ENCODE measurements at places on chromosomes 7 and 10.

DNA sequence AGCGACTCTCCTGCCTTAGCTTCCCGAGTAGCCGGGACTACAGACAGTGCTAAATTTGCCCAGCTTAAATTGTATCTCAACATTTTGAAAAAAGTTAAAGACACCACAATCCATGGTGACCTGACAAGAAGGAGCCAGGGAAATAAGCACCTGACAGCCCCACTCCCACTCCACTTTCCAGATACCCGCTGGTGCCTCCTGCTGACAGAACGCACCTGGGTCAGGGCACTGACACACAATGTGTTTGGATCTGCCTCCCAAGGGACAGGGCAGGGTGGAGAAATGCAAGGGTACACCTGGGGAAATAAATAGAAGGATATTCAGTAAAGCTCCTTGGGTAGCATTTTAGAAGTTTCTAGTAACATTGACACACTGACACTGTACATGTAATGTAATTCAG is 58.9 kb upstream of the OPN4 start:
- no peak for DNase-seq

GRCh38 chr7:35584990-35585389 is 109.9 kb downstream of the HERPUD2 start:
- DNase-seq, result no peak

- DNase-seq, result no peak
These were observed 5.6 kb downstream of the PRSS2 start for GRCh38 chr7:142776206-142776844.

DNA sequence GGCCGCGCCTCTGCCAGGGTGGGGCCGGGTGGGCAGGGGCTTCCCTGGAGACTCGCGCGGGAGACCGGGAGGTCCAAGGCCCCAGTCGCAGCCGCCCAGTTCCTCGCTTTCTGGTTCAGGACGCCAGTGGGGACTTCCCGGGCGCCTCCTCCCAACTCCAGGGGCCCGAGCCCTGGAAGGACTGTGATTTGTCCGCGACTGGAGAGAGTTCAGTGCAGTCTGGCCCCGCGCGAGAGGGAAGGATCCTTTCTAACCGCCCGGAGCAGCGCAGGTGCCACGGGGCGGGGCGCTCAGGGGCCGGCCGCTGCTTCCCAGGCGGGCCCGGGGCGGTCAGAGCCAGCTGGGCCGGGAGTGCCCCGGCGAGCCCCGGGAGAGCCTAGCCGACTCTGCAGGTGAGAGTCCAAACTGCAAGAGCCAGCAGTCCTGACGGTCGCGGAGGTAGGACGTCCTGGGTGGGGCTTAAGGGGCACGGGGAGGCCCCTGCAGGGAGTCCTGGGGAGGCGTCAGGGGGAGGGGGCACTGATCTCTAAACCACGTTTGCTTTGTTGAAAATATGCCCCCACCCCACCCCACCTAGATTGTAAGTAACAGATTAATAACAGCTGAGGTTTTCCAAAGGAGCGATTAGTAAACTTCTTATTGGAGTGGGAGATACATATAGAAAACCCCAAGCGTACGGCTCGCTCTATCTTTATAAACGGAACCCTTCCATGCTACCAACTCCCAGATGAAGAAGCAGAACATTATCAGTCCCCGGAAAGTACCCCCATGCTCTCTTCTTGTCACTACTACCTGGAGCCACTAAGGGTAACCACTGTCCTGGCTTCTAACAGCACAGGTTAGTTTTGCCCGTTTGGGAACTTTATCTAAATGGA is 8.2 kb downstream of the NKX2-3 start:
- DNase-seq, result no peak

DNA sequence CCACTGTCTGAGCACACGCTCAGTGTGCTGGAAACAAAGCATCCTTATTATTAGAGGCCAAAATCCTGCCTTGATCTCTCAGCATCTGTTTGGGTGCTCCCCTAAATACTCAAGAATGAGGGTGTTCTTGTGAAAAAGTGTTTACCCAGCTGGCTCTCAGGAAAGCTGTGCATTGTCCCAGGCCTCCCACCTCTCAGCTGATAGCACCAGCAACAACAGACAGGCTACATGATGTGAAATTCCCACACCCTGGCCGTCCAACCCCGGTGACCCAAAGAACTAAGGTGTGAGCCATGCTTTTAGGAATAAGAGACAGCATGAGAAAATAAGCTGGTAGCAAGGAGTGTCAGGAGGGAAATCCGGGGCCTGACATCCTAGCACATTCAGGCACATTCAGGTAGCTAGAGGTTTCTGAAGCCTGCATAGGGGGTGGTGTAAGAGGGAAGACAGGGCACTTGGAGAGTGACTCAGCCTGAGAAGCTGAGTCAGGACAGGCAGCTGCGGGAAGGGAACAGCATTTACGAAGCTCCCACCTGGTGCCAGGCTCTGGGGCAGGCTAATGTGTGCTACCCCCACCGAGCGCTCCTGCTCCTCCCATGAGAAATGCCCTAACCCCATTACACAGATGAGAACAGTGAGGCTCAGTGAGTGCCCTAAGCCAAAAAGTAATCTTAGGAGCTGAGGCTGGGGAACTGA is 205.6 kb downstream of the GRID1 start:
- no peak for DNase-seq

DNA sequence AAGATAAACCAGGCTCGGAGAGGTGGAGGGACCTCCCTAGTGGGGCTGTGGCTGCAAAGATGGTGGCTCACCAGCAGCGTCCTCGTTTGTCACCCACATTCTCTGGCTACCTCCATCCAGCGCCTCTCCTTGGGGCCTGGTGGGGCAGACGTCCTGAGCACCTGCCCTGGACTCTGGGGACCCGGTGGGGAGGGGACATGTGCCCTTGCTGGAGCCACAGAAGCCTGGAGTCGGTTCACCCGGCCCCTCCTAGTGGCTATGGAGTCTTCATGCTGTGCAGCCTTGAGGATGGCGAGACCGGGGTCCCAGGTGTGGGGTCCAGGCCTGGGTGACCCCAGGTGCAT is 14.5 kb downstream of the TTYH3 start:
- DNase-seq, result no peak

GRCh38 chr7:70480927-70481569 is 650.9 kb upstream of the GALNT17 start:
- no peak for DNase-seq

- DNase-seq, result no peak
These were observed 122.7 kb upstream of the ADCY1 start for GRCh38 chr7:45451342-45452035.

DNA sequence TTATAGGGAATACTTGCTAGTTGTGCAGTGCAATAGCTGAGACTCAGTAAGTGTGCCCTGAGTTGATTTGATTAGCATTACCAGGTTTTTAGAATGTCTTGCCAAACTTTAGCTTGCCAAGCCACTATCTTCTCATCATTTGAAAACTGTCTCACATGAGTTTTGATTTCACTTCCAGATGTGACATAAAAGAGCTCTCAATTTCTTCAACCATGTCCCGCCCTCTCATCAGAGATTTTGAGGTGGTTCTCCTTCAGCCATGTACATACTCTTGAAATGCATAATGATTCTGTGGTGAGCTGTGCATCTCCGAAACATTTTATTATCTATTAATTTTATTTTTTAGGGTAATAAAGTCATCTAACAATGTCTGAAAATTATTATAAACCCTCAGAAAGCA is 215.0 kb upstream of the SEMA3E start:
- no peak for DNase-seq

- no peak for DNase-seq
These were observed 823.5 kb upstream of the POM121L12 start for GRCh38 chr7:52211930-52212329.

DNA sequence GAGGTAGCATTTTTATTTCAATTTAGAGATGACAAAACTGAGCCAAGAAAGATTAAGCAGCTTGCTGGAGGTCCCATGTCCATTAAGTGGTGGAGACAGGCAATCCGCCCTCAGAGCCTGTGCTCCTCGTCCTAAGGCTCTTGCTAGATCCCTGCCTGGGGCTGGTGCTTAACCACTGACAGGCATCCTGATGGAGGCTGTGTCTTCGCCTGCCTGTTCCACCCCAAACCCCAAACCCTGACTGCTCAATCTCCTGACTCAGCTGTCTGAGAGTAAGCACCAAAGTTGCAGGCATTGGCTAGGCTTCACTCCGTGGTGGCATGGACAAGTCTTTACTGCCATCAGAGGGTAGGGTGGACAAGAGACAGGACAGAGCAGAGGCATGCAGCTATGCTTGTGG is 209.4 kb downstream of the POU6F2 start:
- no peak for DNase-seq

DNA sequence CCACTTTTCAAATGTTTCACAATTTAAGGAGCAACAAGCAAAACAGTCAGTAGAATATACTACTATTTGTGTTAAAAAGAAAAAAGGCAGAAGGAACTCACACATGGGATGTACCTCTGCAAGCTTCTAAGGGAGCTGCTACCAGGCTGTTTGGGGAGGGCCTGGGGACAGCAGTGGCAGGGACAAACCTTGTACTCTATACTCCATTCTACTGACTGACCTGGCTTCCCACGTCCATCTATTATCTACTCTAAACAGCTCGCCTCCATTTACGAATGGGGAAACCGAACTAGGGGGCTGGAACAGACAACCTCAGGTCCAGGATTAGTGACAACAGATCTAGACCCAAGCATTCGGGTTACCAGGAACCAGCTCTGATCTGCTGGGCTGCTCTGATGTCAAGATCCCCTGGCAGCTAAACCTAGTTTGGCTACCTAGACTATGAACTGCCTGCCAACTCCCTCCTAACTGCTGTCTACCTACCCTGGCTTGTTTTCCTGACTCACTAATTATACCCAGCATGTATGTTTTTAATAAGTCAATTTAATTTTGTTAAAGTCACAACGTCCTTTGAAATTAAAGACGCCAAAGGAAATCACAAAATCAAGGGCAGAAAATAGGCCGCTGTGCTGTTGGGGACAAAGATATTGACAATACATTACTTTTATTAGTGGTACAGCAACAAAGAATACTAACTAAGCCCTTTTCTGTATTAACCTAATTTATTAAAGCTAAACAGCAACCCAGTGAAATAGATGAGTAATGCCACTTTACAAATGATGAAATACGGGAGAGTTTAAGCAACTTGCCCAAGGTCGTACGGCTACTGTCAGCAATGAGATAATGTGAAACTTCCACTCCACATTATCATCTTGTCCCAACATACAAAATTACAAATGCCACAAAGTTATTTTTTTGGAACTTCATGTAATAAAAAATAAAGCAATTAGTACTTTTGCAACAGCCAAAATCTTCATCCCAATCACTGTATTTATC is 5.3 kb downstream of the PSAP start:
- no peak for DNase-seq

- no peak for DNase-seq
These were observed 375.8 kb downstream of the MDFIC start for GRCh38 chr7:115297656-115298055.

DNA sequence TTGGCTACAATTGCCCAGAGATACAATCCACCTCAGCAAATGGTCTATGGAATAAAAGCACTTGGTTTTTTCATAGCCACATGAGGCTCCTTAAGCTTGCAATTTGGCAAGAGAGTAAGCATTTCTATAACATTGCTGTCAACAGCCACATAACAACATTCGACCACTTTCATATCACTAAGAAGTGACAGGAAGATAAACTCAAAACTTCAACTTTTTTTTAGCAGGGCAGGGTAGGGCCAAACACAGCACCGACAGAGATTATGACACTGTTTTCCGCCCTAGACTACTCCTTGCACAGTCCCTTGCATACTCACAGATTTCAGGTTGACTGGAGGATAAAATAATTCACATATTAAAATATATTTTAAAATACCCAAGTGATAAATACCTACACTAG is 185.4 kb downstream of the JAZF1 start:
- DNase-seq, result no peak

GRCh38 chr10:124722798-124723783 is 21.1 kb downstream of the FAM53B start:
- DNase-seq, result no peak

DNA sequence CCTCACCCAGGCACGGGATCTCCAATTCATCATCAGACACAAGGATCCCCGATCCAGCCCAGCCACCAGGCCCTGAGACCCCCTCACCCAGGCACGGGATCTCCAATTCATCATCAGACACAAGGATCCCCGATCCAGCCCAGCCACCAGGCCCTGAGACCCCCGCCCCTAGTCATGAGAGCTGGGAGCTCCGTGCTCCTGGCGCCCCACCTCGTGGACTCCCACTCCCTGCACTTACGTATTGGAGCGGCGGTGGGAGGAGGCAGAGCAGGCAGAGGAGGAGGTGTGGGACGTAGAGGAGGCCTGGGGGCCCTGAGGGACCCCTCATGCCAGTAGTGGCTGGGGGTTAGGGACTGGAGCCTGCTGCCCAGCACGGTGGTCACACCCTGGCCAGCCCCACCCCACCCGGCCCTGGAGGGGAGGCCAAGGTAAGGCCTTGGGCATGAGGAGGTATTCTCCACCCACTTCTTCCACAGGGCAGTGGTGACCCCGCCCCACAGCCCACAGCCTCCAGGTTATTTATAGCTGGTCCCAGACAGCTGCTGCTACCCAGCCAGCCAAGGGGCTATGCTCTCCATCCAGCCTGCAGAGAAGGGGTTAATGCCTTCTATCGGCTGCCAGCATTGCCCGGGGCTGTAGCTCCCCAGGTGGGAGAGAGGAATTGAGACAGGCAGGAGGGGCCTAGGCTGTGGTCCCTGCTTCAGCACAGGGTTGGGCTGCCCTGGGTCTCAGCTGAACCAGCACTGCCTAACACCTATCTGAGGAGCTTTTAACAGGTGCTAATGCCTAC is 17.6 kb upstream of the CRHR2 start:
- DNase-seq, result no peak

- no peak for DNase-seq
These were observed 98.9 kb upstream of the ARHGAP21 start for GRCh38 chr10:24822590-24822989.

DNA sequence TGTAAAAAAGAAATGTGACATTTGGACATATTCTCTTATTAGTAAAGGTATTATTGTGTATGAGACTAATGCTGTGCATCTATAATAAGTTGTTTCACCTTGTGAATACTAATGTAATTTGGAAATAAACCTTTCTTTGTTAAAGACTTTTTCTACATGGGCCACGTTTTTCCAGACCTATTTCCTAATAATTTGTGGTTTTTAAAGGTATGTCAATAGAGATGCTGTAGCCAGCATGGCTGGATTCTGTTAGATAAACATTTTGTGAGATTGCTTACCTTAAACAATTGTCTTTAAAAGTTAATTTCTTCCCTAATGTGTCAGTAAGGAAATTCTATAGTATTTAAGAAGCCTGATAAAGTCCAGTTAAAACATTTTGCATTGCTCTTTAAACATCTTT is 56.0 kb downstream of the KAT6B start:
- DNase-seq, result no peak

Measured in HTR-8/SVneo (cell line).